ENCODE measurements at places on chromosomes 3 and 15. TPM values are rescaled to one million over a fixed set of nuclear protein-coding genes. Genes with fewer than 3 reads are reported as not detected.

GRCh38 chr3:66442254-66443117 lies 58.3 kb downstream of the LRIG1 start:
- peaks cover 57% of the 10 kb centered on the region for H3K4me1 ChIP-seq
- DNase-seq, result no peak
- peak overlapping the region; percentile 98 for H3K27ac ChIP-seq
- H3K36me3 ChIP-seq, result peaks cover 7% of the 10 kb centered on the region
- H3K27me3 ChIP-seq, result no peaks in the 10 kb centered on the region
- peak overlapping the region; percentile 60 for H3K4me3 ChIP-seq

FANCD2OS gene
- total RNA-seq, result not detected

DNA sequence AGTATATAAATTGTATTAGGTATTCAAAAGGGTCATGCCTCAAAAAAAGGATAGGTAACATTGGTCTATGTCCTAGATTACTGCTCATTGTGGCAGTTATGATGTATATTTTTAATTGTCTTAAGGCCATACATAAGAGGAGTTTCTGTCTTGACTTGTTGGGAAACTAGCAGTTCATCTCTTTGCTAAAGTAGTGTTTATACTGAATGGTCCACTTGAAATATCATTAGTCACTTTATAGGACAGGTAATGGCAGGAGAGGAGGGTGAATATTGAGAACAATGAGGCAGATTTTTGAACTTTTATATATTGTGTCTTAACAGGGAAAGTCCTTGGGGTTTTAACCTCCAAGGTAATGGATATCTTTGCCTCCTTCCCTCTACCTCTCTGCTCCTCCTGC lies 58.4 kb downstream of the TP63 start:
- no peak overlapping the region for H3K27ac ChIP-seq
- no peaks in the 10 kb centered on the region for H3K36me3 ChIP-seq
- no peaks in the 10 kb centered on the region for H3K27me3 ChIP-seq
- H3K4me3 ChIP-seq, result no peak overlapping the region
- no peak for DNase-seq

SERPINI2 gene
- total RNA-seq, result not detected

GRCh38 chr15:41337047-41337446 lies 4.4 kb downstream of the NUSAP1 start:
- DNase-seq, result no peak
- H3K27ac ChIP-seq, result no peak overlapping the region
- H3K27me3 ChIP-seq, result no peaks in the 10 kb centered on the region
- H3K4me3 ChIP-seq, result no peak overlapping the region

SLCO2A1 gene
- total RNA-seq, result 0.82 TPM

DNA sequence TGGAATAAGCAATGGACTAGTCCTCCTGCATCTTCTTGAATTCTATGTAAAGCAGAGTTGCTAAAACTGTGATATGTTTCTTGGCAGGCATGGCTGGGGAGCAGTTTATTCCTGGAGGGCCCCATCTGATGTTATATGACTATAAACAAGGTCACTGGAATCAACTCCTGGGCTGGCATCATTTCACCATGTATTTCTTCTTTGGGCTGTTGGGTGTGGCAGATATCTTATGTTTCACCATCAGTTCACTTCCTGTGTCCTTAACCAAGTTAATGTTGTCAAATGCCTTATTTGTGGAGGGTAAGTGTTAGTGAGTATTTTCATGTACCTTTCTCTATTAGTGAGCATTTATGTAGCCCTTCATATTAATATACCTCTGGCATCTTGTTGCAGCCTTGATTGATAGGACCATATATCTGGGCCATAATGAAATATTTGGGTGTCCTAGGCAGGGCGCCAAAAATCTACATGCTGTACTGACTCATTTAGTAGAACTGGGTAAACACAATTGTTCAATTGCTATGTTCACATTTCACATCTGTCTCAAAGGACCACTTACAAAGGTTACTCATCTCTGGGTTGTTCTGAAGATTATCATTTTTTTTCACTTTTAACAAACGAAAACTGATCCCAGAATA lies 52.6 kb upstream of the ADGRG7 start:
- no peak overlapping the region for H3K4me3 ChIP-seq
- no peak for DNase-seq
- peaks cover 16% of the 10 kb centered on the region for H3K36me3 ChIP-seq
- no peak overlapping the region for H3K27ac ChIP-seq
- peaks cover 27% of the 10 kb centered on the region for H3K4me1 ChIP-seq

BFSP2 gene
- total RNA-seq, result not detected

DNA sequence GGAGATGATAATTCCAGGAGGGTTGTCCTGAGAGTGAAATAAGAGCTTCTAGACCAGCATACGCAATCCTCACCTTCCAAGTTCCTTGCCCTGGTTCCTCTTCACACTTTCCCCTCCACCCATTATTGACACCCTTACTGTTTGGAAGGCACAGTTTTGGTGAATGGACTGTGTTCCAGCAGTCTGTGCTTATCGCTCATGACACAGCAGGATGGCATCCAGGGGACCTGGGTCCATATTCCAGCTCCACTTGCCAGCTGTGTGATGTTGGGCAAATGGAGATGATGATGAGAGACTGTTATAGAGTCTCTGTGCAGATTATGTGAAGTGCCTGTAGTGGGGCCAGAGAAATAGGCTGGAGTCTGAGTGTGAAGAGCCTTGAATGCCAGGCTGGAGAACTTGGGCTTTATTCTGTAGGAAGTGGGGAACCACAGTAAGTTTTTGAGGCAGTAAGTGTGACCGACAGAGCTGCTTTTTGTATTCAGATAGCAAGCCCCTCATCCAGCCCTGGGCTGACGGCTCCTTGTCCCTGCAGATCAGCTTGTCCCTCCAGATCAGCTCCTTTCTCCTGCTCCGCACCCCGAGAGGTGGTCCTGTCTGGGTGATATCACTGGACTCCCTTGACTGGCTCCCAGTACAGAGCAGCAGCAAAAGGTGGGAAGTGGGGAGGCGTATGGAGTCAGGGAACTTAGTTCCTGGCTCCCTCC lies 8.1 kb downstream of the KBTBD13 start:
- no peak overlapping the region for H3K27ac ChIP-seq
- no peaks in the 10 kb centered on the region for H3K36me3 ChIP-seq
- DNase-seq, result peak; percentile 73
- peaks cover 38% of the 10 kb centered on the region for H3K4me1 ChIP-seq
- no peak overlapping the region for H3K4me3 ChIP-seq

DNA sequence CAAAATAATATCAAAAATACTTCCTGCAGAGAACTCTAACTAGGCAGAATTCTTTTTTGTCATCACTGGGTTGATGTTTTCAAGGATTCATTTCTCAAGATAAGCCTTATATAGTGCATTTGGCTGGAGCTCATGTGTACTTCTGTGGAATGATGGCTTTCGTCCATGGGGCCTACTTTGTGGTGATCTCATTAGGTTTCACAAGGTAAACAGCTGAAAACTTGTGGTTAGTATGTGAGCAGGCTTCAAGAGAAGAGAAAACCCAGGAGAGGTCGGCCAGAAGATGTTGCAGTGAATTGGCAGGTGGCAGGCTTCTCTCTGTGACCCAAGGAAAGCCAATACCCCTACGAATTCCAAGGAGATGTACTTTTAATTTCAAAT lies 121.4 kb upstream of the PHLDB2 start:
- no peaks in the 10 kb centered on the region for H3K27me3 ChIP-seq
- peak overlapping the region; percentile 88 for H3K27ac ChIP-seq

DNA sequence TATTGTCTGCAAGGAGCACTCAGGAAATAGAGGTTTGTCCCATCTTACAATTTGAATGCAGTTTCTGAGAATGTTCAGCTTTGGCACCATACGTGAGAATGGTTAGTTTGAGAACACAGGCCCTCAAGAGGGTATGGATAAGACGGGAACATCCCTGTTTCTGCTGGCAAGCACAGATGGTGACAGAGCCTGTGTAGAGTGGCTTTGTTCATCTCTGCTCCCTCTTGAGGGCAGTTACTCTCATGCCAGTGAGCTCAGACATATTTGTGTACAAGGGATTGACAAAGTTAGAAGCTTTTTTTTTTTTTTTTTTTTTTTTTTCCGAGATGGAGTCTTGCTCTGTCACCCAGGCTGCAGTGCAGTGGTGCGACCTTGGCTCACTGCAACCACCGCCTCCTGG lies 71.5 kb upstream of the FILIP1L start:
- no peaks in the 10 kb centered on the region for H3K36me3 ChIP-seq
- H3K4me1 ChIP-seq, result peaks cover 7% of the 10 kb centered on the region
- no peaks in the 10 kb centered on the region for H3K27me3 ChIP-seq
- no peak for DNase-seq

- H3K36me3 ChIP-seq, result no peaks in the 10 kb centered on the region
- H3K27ac ChIP-seq, result no peak overlapping the region
- no peaks in the 10 kb centered on the region for H3K4me1 ChIP-seq
- DNase-seq, result no peak
- H3K27me3 ChIP-seq, result peaks cover 43% of the 10 kb centered on the region
Measured at GRCh38 chr15:78347586-78348543, 7.7 kb downstream of the CRABP1 start.

MESP1 gene
- 2.7 TPM for total RNA-seq

SNTN gene
- not detected for total RNA-seq

PDIA5 gene
- 129 TPM for total RNA-seq

IGSF11 gene
- not detected for total RNA-seq

RTP3 gene
- not detected for total RNA-seq

DAZL gene
- total RNA-seq, result not detected

ATP13A5 gene
- total RNA-seq, result not detected

DNA sequence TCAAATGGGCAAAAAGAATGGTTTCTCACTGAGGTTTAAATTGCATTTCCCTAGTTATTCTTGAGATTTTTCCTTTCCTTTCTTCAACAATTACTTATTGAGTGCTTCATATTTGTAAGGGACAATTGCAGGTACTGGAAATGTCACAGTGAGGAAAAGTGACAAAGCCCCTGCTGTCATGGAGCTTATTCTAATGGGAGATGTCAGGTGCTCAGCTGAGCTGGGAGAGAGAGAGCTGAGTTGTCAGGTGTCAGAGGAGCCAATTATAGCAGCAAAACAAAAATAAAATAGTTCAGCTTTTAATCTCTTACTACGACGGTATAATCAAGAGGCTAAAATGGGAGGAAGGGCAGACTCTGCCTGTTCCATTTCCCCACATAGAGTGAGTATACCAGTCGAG lies 42.0 kb downstream of the CD86 start:
- H3K4me1 ChIP-seq, result no peaks in the 10 kb centered on the region
- H3K4me3 ChIP-seq, result no peak overlapping the region
- DNase-seq, result no peak
- H3K27me3 ChIP-seq, result peaks cover 4% of the 10 kb centered on the region

DNA sequence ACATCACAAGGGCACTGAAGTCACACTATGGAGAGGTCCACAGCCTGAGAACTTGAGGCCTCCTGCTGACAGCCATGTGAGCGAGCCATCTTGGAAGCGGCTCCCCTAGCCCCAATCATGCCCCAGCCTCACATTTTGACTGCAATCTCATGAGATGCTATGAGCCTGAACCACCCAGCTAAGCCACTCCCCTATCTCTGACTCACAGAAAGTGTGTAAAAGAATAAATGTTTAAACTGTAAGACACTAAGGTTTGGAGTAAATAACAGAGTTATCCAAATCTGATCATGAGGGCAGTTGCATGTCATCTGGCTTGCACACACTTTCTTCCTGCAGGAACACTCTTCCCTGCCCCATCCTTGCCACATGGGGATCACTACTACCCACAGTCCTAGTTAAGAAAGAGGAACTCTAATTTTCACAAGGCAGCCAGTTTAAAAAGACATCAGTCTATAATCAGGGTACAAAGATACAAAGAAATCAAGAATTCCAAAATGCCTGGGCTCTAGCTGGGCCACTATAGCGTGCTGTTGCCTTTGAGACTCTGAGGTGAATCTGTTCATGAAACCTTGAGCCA lies 494.2 kb downstream of the FOXP1 start:
- H3K4me1 ChIP-seq, result peaks cover 47% of the 10 kb centered on the region
- peaks cover 13% of the 10 kb centered on the region for H3K36me3 ChIP-seq
- peak overlapping the region; percentile 22 for H3K27ac ChIP-seq
- no peak for DNase-seq
- no peaks in the 10 kb centered on the region for H3K27me3 ChIP-seq

MRAS gene
- 68.4 TPM for total RNA-seq

- H3K27me3 ChIP-seq, result peaks cover 21% of the 10 kb centered on the region
- DNase-seq, result no peak
- H3K36me3 ChIP-seq, result no peaks in the 10 kb centered on the region
Measured at GRCh38 chr15:52710050-52710707, 31.0 kb upstream of the ATOSA start.

DNA sequence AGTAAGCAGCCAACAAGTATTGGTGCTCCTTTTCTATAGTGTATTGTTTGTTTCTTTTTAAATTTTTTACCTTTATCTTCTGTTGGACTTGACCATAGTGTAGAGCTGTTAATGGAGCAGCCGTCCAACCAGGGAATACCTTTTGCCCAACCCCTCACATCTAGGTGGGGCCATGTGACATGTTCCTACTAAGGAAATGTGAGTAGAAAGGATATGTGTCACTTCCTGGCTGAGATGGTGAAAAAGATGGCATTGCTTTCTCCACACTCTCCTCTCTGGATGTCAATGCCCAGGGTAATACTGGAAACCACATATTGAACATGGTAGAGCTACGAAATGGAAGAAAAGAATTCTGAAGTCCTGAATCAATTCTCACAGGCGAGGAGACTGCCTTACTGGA lies 218.8 kb downstream of the TBL1XR1 start:
- peaks cover 3% of the 10 kb centered on the region for H3K4me1 ChIP-seq
- H3K27me3 ChIP-seq, result no peaks in the 10 kb centered on the region
- H3K36me3 ChIP-seq, result peaks cover 2% of the 10 kb centered on the region
- no peak overlapping the region for H3K27ac ChIP-seq

ZNF860 gene
- 1.5 TPM for total RNA-seq

GRCh38 chr3:43733459-43734384 lies 43.0 kb downstream of the ABHD5 start:
- peak overlapping the region; percentile 23 for H3K4me3 ChIP-seq
- no peaks in the 10 kb centered on the region for H3K27me3 ChIP-seq
- H3K36me3 ChIP-seq, result peaks cover 2% of the 10 kb centered on the region
- H3K4me1 ChIP-seq, result peaks cover 34% of the 10 kb centered on the region
- DNase-seq, result no peak
- peak overlapping the region; percentile 83 for H3K27ac ChIP-seq

APOD gene
- total RNA-seq, result 2.1 TPM

All from chondrocyte (in vitro differentiated cells).